ENCODE measurements at places on chromosomes 13 and 19. TPM values are rescaled to one million over a fixed set of nuclear protein-coding genes. Genes with fewer than 3 reads are reported as not detected.
A peak's percentile ranks its signal among the peaks of the same experiment; 100 is the strongest.

GRCh38 chr13:63455938-63456337 lies 2040.3 kb upstream of the PCDH20 start:
- H3K27ac ChIP-seq, result no peak overlapping the region
- H3K36me3 ChIP-seq, result no peaks in the 10 kb centered on the region
- no peaks in the 10 kb centered on the region for H3K27me3 ChIP-seq
- H3K4me3 ChIP-seq, result no peak overlapping the region
- no peak for DNase-seq

DNA sequence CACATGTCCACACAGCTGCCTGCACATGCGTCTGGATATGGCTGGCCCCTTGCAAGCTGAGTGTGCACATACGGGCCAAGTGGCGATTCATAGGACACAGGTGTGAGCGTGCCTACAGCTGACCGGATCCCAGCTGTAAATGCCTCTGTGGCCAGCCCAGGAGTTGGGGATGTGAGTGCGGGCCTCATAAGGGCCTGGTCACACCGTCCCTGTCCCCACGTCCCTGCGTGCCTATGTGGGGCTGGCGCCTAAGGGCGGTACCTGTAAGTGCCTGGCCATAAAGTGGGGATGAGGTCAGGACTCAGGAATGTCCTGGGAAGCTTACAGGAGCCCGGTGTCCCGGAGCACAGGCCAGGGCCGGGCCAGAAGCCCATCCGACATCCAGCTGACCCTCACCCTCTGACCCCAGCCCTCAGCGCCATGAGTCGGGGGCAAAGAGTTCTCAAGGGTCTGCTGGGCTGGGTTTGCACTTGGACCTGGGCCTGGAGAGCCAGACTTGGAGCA lies 1.3 kb upstream of the ARHGAP45 start:
- peak overlapping the region; percentile 78 for H3K27ac ChIP-seq
- H3K4me1 ChIP-seq, result peaks cover 22% of the 10 kb centered on the region
- H3K36me3 ChIP-seq, result peaks cover 23% of the 10 kb centered on the region
- peak overlapping the region; percentile 69 for H3K4me3 ChIP-seq

GRCh38 chr13:68304286-68304893 lies 1074.3 kb upstream of the PCDH9 start:
- no peaks in the 10 kb centered on the region for H3K27me3 ChIP-seq
- H3K4me3 ChIP-seq, result no peak overlapping the region
- DNase-seq, result no peak
- no peaks in the 10 kb centered on the region for H3K36me3 ChIP-seq
- no peak overlapping the region for H3K27ac ChIP-seq

GRCh38 chr13:51921790-51922740 lies 60.3 kb downstream of the CCDC70 start:
- H3K27me3 ChIP-seq, result no peaks in the 10 kb centered on the region
- no peak overlapping the region for H3K4me3 ChIP-seq
- H3K4me1 ChIP-seq, result peaks cover 7% of the 10 kb centered on the region
- H3K27ac ChIP-seq, result no peak overlapping the region

DNA sequence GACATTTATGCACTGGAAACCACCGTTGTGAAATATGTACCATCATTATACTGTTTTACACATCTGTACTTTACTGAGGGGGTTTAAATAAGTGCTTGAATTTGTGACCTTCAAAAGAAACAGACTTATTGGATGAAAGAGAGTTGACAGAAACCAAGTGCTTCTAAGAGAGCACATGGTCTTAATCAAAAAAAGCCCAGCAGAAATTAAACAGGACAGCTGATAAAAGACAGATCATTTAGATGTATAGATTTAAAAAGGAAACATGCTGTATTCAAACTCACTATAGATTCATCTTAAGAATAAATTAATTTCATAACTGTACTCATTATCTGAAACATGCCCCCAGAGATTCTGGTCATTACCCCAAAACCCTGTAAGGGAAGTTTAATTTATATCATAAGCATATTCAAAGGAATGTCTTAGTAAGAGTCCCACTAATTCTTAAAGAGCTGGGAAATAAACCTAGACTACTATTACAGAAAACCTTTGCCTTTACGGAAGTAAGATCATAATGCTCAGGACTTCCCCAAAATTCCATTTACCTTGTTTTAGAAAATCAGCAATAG lies 421.8 kb downstream of the DCT start:
- no peak overlapping the region for H3K27ac ChIP-seq
- no peaks in the 10 kb centered on the region for H3K36me3 ChIP-seq
- H3K27me3 ChIP-seq, result no peaks in the 10 kb centered on the region
- no peaks in the 10 kb centered on the region for H3K4me1 ChIP-seq

EML2 gene
- 93.1 TPM for total RNA-seq

DNA sequence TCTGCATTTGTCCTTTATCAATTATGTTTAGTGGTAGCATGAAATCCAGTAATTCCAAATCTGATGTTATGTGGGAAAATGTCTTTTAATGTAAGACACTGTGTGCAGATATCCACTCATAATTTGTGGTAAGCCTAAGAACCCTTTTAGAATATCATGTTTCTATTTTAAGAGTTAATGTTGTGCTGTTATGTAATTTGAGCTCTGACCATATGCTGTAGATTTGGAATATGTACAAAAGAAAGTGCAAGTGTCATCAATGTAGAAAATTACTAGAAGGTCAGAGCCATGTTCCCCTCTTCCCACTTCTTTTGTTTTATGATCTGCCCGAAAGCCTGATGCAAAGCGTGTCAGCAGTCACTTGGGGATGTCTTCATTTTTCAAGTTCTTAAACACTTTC lies 44.5 kb downstream of the SCEL start:
- no peak overlapping the region for H3K27ac ChIP-seq
- H3K36me3 ChIP-seq, result no peaks in the 10 kb centered on the region
- DNase-seq, result no peak
- no peak overlapping the region for H3K4me3 ChIP-seq

RAB20 gene
- total RNA-seq, result 8.8 TPM

GRCh38 chr13:26601669-26602068 lies 44.2 kb downstream of the WASF3 start:
- no peak overlapping the region for H3K4me3 ChIP-seq
- peaks cover 13% of the 10 kb centered on the region for H3K27me3 ChIP-seq
- peaks cover 12% of the 10 kb centered on the region for H3K4me1 ChIP-seq

GRCh38 chr19:54209811-54210494 lies 9.3 kb downstream of the RPS9 start:
- peaks cover 39% of the 10 kb centered on the region for H3K36me3 ChIP-seq
- peak overlapping the region; percentile 35 for H3K4me3 ChIP-seq
- peaks cover 4% of the 10 kb centered on the region for H3K27me3 ChIP-seq
- no peak for DNase-seq
- H3K27ac ChIP-seq, result peak overlapping the region; percentile 60
- H3K4me1 ChIP-seq, result peaks cover 51% of the 10 kb centered on the region

GRCh38 chr19:15722956-15723355 lies 4.9 kb upstream of the OR10H2 start:
- no peak overlapping the region for H3K4me3 ChIP-seq
- DNase-seq, result no peak
- peaks cover 10% of the 10 kb centered on the region for H3K27me3 ChIP-seq
- H3K4me1 ChIP-seq, result no peaks in the 10 kb centered on the region
- H3K27ac ChIP-seq, result no peak overlapping the region
